Stimulated activated CD8-positive, alpha-beta memory T cell treated with anti-CD3 and anti-CD28 coated beads, Interleukin-15, amount 100 ng/mL, for 48 hours (primary cell): ENCODE measurements at places on chromosomes 16 and 17.

DNA sequence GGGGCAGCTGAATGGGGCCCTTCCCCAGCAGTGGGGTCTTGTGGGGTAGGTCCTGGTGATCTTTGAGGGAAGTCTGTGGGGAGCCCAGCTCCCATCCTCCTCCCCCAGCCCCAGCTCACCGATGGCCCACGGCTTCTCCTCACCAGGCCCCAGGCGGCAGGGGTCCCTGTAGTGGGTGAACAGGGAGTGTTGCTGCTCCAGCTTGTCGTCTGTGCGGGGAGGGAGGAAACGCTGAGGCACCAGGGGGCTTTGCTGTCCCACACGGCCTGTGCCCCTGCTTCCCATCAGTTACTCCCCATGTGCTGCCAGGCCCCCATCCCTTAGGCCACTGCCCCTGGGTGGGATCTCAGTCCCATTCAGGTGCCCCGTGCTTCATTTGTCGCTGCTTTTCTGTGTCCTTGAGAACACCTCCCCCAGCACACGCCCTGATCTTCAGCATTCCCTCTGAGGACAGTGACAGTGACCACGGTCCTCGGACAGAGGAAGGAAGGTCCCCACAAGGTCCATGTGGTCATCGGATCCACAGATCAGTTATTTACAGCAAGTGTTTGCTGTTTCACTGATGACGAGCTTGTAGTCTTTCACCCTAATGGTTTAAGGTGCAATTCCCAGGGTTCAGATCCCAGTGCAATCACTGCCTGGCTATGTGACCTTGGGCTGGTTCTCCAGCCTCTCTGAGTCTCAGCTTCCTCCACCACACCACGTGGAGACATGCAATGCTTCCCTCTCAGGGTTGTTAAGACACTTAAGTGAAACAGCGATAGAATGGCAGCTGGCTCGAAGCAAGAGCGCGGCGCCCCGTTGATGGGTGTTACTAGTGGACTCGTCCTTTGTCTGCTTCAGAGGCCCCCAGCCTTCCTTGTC, 53.1 kb downstream of the PRMT7 start:
- DNase-seq = no peak

DNA sequence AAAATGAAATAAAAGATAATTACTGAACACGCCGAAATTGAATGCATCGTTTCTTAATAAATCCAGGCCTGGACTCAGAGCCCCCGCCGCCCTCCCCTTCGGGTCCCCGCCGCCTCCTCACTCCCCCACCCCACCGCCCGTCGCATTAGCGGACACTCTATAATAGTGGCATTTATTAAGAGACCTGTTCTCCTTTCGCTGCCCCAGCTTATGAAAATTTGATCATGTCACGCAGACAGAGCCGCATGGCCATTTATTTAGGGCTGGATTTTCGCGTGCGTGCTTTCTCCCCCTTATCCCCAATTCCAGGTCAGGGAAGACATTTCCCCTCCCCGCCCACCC, 6.3 kb upstream of the HOXB2 start:
- DNase-seq = no peak

- DNase-seq = no peak
These were observed 21.4 kb downstream of the TOM1L2 start for GRCh38 chr17:17950806-17951205.

DNA sequence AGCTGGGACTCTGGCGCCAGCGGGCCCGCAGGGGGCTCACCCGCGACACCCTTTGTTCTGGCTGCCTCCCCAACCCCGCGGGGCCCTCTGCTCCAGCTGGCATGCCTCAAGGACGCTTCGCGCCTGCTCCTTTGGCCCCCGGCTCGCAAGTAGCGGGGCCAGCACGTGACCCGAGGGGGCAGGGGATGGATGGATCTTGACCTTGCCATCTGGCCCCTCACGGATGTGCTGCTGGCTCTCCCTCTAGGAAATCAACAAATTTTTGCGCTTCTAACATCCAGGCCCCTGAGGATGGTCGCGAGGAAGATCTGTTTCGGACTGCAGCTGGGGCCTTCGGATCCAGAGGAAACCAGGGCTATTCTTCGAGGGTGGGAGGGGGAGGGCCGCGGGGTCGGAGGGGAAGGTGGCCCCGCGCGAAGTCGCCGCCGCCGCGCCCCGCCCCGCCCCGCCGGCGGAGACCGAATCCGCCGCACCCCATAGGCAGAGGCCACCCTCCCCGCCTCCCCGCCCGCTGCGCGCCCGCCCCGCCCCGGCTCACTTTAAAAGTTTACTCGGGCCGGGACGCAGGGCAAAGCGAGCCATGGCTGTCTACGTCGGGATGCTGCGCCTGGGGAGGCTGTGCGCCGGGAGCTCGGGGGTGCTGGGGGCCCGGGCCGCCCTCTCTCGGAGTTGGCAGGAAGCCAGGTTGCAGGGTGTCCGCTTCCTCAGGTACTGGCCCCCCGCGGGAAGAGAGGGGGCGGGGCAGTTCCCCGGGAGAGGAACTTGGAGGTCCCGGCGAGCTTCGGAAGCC, at the start of gene ACSF2:
TSS of gene ACSF2 (plus strand) at position 537 of the 790 bp plus-strand sequence. CDS start at position 581, 44 bp downstream.
- DNase-seq = peak; percentile 61

- no peak for DNase-seq
These were observed 2.4 kb downstream of the EPN2 start for GRCh38 chr17:19239544-19239943.

DNA sequence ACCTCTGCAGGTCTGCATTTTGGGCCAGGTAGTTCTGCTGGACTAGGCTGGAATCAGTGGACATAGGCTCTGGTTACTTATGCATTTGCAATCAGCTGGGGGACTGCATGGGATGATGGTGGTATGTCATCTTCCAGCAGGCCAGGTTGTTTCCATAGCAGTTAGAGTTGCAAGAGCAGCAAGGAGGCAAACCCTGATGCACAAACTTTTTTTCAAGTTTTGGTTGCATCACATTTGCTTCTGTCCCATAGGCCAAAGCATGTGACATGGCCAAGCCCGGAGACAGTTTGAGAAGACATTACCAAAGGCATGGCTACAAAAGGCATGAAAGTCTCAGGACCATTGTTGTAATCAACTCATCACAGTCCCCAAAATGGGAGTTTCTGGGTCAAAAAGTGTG, 58.2 kb downstream of the PRKCB start:
- no peak for DNase-seq

- peak; percentile 95 for DNase-seq
These were observed at the start of gene TAOK1 for GRCh38 chr17:29389982-29390850. TAOK1 (plus strand) TSS chr17:29390363; CDS start chr17:29451549, 61,186 bp downstream.

DNA sequence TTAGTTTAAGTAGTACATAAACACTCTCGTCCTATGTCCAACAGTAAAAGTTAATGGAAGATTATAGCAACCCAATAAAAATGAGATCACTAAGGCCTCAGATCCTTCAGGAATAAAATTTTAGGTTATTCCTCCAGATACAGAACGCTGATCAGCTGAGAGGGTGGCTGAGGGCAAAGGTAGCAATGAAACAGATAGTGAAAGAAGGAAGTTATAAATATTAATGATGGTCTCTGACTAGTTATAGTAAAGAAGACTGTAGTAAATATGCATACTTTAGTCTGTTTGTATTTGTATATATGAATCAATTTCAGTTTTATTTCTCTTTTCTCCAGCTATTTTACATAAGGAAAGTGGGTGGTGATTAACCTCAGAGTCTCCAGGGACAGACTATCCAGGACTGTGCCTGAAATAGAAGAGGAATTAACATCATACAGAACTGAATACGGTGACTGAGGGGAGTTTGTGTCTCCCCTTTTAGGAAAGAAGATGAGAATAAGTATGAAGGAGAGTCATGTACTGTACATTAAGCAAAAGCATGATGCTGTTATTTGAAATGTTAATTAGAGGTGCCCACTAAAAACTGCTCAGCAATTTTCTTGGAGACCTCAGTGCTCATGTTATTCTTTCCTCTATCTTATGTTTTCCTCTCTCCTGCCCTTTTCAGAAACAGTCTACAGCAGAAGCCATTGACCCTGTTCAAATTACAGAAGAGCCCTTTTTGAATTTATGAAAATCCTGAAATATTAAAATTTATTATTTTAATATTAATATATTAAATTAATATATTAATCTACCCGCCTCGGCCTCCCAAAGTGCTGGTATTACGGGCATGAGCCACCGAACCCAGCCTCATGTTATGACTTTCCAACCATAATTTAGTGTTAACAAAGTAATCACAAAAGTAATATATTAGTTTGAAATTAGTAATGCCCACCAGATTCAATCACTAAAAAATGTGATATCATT, 36.5 kb upstream of the DHRS7B start:
- no peak for DNase-seq

DNA sequence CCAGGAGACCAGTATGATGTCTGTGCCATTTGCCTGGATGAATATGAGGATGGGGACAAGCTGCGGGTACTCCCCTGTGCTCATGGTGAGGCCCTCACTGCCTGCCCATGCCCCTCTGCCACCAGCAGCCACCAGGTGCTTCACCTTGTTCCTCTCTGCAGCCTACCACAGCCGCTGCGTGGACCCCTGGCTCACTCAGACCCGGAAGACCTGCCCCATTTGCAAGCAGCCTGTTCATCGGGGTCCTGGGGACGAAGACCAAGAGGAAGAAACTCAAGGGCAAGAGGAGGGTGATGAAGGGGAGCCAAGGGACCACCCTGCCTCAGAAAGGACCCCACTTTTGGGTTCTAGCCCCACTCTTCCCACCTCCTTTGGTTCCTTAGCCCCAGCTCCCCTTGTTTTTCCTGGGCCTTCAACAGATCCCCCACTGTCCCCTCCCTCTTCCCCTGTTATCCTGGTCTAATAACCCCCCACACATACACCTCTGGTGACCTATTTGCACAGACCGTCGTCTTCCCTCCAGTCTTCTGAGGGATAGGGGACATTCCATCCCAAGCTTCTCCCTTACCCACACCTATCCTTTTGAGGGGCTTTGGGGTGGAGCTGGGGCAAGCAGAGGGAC, 3.7 kb downstream of the PFN1 start:
- no peak for DNase-seq

- DNase-seq = no peak
These were observed 53.1 kb upstream of the MARCHF10 start for GRCh38 chr17:62860962-62861873.

DNA sequence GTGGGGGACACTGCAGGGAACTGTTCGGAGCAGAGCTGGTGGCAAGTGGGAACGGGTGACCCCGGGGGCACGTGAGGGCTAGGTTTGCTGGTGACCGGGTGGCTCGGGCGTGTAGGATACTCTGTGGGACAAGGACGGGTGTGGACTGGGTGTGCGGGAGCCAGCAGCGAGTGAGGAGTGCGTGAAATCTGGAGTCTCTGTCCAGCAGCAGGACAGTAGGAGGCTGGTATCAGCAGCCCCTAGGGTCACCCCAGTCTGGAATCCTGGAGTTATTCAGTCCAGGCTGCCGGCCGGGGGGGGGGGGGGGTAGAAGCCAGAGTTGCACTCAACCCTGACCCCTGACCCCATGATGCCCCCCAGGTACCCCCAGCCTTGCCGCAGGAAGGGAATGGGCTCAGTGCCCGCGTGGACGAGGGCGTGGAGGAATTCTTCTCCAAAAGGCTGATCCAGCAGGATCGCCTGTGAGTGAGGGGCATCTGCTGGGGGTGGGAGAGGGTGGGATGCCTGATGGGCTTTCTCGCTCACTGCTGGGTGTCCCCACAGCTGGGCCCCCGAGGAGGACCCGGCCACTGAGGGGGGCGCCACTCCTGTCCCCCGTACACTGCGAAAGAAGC, 6.2 kb downstream of the ACD start:
- no peak for DNase-seq

DNA sequence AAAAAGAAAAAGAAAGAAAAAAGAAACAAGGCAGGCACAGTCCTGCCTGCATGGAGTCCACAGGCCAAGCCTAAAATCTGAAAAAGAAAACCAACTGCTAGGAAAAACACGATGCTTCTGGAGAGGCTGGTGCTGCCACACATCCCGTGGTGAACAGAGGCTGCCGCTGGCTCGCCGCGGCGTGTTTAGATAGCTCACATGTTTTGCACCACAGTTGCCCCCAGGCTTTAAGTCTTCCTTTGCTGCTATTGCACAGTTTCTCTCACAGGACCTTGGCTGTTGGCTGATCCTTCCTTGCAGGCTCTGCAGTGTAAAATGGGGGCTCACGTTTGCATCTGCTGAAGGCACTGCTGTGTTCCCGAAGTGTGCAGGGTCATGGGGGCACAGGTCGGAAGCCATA, 8.6 kb downstream of the SLC6A4 start:
- DNase-seq = no peak

DNA sequence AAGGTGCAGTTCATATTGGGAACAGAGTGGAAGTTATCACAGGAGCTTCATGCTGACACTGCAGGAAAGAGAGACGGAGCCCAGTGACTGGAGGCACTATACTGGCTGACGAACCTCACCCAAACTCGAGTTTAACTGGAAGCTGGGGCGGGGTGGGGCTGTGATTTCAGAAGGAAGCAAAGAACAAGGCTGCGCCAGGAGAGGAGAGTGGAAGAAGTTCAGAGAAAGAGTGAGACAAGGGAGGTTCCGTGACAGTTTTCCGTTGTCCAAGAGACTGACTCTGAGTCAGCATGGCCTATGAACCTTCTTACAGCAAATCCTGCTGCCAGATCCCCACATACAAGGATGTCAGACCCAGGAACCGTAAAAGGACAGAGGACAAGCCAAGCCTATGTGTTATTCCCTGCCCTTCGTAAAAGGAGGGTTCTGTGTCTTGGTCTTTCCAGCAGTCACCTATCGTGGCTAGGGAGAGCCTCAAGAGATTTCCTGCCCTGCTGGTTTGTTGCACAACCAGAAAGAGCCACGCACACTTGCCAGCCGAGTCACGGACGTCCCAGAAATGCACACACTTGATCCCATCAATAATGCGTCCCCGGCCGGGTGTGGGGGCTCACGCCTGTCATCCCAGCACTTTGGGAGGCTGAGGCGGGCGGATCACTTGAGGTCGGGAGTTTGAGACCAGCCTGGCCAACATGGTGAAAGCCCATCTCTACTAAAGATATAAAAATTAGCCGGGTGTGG, 5.1 kb downstream of the PITPNA start:
- DNase-seq = no peak

DNA sequence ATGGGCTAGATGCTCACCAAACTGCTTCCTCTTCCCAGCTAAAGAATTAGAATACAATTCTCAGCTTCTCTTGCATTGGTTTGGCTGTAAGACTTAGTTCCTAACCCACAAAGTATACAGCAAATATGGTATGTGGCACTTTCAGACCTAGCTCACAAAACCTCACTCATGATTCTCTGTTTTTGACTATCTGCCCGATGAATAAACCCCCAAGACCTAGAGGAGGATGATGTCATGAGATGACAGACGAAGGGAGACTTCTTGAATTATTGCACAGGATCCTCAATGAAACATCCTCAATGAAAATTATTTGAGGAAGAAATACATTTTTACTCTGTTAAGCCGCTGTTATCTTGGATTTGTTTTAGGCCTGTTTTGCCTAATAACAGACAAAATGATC, 14.3 kb downstream of the CNOT1 start:
- DNase-seq = no peak

GRCh38 chr17:13736916-13737315, 135.2 kb upstream of the HS3ST3A1 start:
- no peak for DNase-seq

GRCh38 chr16:29663807-29664090, 702 bp downstream of the SPN start:
- no peak for DNase-seq
